DMS 273 treated with DMSO at 0.1 percent for 48 hours (cell line): ENCODE measurements at places on chromosomes 1 and 21.

DNA sequence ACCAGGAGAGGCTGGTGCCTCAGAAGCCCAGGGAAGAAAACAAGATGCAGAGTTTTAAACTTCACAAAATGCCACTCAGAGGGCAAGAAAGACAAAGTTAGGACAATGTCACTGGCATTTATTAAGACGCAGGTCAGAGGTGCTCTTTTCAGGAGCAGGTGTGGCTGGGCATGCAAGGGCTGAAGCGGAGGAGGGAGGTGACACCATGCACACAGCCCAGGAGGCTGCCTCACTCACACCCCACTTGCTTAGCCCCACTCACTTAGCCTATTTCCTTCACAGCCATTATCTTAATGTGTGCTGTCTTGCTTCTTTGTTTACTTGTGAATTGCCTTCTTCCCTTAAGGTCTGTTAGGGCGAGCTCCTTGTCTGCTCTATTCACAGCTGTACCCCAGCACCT, 17.2 kb downstream of the HIVEP3 start:
- no peak for DNase-seq

DNA sequence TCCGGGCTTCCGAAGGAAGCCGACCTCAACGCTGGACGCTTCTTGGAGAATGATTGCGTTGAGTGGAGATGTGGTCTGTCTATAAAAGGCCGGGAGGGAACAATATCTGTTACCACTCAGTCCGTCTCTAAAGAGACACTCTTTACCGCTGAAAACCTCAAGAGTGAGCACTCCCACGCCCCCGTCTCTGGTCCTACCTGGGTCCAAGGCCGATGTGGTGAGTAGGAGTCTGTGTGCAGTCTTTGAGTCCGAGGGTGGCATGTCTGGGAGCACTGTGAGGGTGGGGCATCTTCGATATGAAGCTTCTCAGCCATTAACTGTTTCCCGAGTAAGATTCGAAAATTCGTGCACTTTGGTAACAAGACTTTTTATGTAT, 576 bp downstream of the ZFP69 start:
- DNase-seq, result peak; percentile 98

DNA sequence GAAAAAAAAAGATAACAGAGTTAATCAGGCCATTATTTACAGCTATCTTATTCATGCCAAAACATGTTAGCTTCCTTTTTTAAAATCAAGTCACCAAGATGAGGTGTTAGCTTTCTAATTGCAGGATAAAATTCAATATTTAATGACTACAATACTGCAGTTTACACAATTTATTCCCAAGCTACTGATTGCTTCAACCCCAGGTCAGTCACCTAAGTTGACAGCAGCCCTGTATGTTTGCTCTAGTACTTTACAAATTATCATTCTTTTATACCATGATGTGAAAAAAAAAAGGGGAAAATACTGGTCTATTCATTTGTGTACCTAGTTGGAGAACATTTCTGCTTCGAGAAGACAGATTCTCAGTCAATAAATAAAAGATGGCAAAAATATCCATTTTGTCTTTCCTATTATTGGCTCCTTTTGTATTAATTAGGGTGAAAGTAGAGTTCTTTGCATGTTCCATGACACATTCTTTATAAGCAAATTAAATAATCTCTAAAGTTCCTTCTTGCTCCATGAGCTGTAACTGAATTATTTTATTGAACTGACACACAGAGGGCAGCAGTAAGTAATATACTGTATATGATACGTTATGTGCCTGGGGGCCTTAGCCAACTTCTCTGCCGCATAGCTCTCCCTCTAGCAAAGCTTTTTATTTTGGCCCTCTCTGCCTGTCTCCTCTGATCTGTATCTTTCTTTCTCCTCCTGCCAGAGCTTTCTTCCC, 48.0 kb downstream of the DIPK1A start:
- DNase-seq, result no peak

GRCh38 chr1:93596329-93597089, 85.1 kb downstream of the BCAR3 start:
- DNase-seq, result no peak

DNA sequence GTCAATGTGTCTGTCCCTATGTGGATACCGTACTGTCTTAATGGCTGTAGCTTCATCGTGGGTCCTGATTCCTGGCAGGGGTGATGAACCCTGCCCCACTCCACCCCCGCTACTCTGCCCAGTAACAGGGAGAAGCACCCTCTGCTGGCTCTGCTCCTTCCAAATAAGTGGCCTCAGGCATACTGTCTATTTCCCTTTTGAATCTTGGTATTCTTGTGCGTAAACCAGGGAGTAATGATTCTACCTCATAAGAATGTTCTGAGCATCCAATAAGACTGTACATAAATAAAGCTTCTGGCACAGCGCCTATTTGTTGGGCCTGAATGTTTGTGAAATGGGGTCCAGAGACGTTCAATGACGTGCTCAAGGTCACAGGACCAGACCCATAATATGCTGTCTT, 35.2 kb upstream of the CTPS1 start:
- DNase-seq, result no peak

GRCh38 chr21:38531039-38531541, 32.8 kb upstream of the ERG start:
- no peak for DNase-seq

DNA sequence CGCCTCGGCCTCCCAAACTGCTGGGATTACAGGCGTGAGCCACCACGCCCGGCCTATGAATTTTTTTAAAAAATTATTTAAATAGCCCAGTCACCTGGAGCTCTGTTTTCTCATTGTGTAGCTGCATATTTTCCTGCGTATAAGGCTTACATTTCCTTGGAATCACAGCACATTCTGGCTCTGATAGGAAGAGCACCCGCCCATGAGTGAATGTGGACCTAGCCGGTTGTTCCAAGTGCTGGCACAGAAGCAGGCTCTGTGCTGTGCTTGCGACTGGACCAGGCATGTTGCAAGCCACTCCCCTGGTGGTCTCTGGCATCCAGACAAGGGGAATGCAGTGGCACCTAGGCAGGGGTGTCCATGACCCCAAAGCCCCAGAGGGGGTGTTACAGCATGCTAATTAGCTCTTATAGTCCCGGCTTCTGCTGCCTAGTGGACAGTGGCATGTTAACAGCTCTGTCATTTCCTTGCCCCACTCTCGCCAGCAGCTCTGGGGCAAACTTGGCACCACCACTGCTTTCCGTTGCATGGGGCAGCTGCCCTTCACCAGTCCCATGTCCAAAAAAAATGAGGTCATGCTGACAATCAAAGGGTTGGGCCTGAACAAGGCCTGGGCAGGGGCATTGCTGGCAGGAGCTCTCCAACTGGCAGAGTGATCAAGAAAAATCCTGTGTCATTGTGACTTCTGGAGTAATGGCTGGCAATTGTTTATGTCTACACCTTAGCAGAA, 5.2 kb upstream of the VTCN1 start:
- DNase-seq, result peak; percentile 7

DNA sequence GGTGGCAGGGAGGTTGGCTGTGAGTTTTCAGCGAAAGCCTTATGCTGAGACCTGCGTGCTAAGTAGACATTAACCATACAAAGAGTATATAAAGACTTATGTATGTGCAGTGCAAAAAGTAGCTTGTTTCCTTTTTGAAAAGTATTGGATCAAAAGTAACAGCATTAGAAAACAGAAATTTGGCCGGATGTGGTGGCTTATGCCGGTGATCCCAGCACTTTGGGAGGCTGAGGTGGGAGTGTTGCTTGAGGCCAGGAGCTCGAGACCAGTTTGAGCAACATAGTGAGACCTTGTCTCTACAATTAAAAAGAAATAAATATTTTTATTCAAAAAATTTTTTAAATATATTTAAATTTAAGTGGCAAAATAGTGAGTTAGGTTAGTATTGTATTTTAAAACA, 2.2 kb downstream of the RPAP2 start:
- DNase-seq, result no peak

DNA sequence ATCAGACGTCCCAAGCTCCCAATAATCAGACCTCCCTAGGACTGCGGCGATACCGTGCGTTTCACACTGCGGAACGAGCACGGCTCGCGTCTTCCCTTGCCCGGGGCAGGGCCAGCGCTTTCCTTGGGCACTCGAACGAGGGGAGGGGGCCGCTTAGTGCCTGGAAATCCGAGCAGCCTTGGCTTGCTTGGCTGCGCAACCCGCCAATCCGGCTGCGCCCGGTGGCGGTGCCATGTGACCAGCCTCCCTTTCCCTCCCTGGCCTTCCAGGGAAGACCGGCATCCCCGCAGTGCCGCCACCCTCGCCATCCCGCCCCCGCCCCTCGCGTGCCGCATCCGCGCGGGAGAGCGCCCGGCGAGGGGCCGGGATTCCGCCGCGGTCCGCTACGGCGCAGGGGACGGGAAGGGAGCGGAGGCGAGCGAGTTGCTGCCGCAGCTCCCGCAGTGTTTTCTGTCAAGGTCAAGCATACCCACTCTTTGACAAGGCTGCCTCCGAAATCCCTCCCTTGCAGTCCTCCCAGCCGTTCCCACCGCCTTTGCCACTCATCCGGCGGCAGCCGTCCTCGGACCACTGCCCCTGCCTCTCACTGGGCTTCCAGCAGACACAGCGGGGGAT, 8.3 kb upstream of the RNF19B start:
- no peak for DNase-seq
